ENCODE measurements at places on chromosomes 11 and 22. TPM values are rescaled to one million over a fixed set of nuclear protein-coding genes. Genes with fewer than 3 reads are reported as not detected.

The BIRC2 gene
- 30.8 TPM for polyA plus RNA-seq

The CHADL gene
- polyA plus RNA-seq = 0.90 TPM

The ACTN3 gene
- polyA plus RNA-seq = 0.07 TPM

The NXPE4 gene
- polyA plus RNA-seq = not detected

The POU2AF2 gene
- polyA plus RNA-seq = not detected

The FAM181B gene
- polyA plus RNA-seq = not detected

The SPI1 gene
- 3.6 TPM for polyA plus RNA-seq

The BAIAP2L2 gene
- not detected for polyA plus RNA-seq

The OSM gene
- polyA plus RNA-seq = 22.3 TPM

The NAALADL1 gene
- polyA plus RNA-seq = 88.7 TPM

The TMEM134 gene
- 154 TPM for polyA plus RNA-seq

The KRTAP5-2 gene
- polyA plus RNA-seq = not detected

The TNNT3 gene
- not detected for polyA plus RNA-seq

The METTL15 gene
- 5.2 TPM for polyA plus RNA-seq

The PDGFD gene
- 70.8 TPM for polyA plus RNA-seq

The APOA5 gene
- polyA plus RNA-seq = not detected

The LRP5 gene
- polyA plus RNA-seq = 0.66 TPM

The NLRP6 gene
- polyA plus RNA-seq = not detected

The MAPK1 gene
- polyA plus RNA-seq = 162 TPM

The MRGPRX4 gene
- polyA plus RNA-seq = not detected

The PHF21B gene
- not detected for polyA plus RNA-seq
